ENCODE measurements at places on chromosomes 3 and 15.

DNA sequence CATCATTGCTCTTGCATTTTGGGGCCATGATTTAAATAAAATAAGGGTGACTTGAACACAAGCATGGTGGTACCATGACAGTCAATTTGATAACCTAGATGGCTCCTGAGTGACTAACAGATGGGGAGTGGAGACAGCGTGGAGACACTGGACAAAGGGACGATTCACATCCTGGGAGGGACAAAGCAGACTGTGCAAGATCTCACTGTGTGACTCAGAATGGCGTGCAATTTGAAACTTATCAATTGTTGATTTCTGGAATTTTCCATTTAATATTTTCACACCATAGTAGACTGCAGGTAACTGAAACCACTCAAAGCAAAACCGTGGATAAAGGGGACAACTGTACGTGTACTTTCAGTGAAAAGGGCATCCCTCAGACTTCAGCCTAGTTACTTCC, 25.5 kb downstream of the MCCC1 start:
- no peak for DNase-seq

- no peak for DNase-seq
Observed at GRCh38 chr3:1197051-1197450, 104.2 kb downstream of the CNTN6 start.

DNA sequence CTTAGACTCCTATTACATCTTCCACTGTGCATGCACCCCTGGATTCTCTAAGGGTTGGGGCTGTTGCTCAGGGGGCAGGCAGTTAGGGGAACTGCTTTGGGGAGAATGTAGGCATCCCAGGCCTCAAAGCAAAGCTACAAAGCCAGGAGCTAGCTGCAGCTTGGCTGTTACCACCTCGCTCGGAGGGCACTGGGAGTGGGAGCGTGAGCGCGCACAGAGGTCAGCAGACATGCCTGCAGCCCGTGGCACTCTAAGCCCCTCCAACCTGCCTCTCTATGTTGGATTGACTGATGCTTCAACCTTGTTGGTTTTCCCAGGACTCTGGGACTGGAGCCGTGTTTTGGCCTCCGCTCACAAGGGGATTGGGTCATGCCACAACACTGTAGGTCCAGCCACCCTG, 69.8 kb downstream of the CPN2 start:
- DNase-seq = no peak

- no peak for DNase-seq
Observed at GRCh38 chr3:41502023-41502422, 302.7 kb downstream of the CTNNB1 start.

DNA sequence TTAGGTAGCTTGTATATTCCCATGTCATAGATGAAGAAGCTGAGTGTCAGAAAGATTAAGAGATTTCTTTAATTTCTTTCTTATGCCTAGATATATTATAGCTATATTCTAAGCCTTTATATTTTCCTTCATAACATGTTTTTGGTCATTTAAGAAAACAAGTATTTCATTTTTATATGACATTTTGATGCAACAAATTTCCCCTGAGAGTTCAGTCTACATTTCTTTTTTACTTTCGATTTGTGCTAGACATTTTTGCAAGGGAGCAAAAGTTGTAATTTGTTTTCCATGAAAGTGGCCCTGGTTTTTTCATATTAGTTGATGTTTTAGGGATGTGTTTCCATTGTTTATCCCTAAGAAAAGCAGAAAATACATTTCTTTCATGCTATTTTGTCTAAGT, 344.9 kb downstream of the NLGN1 start:
- no peak for DNase-seq

DNA sequence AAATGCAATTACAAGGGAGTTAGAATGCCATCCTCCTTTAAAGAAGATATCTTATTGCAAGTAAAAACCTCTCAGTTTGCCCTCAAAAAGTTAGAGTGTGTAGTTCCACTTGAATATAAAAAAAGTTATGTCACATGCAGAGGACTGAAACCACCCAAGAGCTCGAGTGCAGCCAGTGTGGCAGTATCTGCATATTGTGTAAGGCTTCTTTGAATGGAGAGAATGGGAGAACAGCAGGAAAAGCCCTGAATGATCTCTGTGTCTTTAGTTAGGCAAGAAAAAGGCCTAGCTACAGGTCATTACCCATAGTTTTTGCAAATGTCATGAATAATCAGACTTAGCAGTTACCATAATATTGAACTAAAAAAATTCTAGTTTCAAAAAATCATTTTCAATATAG, 13.9 kb upstream of the TEX9 start:
- no peak for DNase-seq

DNA sequence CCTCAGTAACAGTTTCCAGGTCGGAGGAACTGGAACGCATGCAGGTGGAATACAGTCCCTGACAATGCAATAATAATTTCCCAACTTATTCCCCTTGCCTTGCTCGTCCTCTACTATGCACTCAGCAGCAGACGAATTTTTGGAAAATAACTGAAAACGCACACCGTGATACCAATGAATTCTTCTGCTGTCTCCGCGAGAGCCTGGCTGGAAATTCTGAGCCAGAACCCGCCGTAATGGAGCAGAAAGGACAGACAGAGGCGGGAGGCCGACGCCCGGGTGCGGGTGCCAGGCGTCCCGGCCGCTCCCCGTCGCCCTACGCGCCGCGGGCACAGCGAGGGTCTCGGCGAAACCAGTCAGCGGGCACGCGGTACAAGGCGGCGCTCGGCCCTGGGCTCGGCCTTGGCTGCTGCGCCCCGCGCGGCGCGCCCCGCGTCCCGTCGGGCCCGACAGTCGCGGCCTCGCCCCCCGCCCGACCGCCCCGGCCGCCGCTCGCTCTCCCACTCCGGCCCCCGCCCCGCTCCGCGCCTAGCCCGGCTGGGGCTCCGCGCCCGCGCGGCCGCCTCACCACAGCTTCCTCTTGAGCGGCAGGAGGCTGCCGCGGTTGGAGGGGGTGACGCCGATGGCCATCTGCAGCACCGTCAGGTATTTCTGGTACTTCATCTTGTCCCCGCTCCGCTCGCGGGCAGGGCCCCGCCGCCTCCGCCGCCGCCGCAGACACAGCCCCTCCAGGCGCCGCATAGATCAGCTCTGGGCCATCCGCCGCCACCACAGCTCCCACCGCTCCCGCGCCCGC, 114.5 kb upstream of the GOLGA8J start:
- DNase-seq = no peak

- DNase-seq = no peak
Observed at GRCh38 chr3:42043099-42043813, 47.9 kb upstream of the TRAK1 start.

- no peak for DNase-seq
Observed at GRCh38 chr15:23912191-23912590, 225.1 kb upstream of the NDN start.

DNA sequence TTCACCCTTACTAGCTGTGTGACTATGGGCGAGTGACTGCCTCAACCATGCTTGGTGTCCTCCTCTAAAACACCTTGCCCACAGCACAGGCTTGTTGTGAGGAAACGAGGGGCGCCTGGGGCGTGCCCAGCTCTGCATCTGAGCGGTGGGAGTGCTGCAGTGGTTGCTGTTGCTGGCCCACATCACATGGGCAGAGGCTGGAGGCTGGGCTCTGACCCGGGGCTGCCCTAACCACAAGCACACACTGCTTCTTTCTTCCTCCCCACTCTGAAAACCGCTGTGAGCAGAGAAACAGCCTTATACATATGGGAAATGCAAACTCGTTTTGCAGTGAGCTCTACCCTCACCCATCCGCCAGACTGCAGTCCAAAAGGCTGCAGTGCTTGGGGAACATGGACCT, 74.8 kb upstream of the RPL32 start:
- peak; percentile 8 for DNase-seq

- DNase-seq = no peak
Observed at GRCh38 chr3:135792858-135793475, 172.6 kb upstream of the PPP2R3A start.

GRCh38 chr3:169868369-169868768, 1.4 kb downstream of the LRRC31 start:
- no peak for DNase-seq

GRCh38 chr3:15263926-15264325, 57.9 kb downstream of the CAPN7 start:
- no peak for DNase-seq

DNA sequence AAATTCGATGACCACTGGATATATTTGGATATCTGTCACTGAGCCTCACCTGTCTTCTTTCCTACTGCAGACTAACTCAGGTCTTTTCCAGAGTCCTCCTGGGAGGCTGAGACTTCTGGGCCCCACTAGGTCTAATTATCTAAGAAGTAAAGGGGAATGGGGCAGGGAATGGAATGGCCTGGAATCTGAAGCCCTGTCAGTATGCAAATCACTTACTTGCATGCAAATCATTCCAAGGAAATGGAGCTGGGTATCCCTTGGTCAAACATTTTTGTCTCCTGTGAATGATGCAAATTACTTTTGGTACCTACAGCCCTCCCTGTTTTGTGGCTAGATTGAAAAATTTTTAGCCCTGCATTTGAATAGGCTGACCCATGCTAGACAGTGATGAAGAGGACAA, 5.3 kb upstream of the SPSB4 start:
- no peak for DNase-seq

DNA sequence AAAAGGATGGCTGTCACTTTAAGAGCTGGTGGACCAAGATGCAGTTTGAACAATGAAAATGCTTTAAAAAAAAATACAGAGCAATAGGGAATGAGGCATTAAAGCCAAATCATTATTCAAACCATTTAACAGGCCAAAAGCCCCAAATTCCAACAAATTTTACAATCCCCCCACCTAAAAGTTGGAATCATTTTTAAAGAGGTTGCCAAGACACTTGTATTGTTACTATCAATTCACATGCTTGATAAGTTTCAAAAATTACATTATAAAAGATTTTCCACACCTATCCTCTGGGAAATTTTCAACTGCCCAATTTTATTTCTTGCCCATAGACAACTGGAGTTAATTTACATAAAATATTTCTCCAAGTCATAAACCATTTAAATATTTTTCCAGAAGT, 192.3 kb upstream of the ARHGEF26 start:
- no peak for DNase-seq

- DNase-seq = no peak
Observed at GRCh38 chr15:50162969-50163718, 18.9 kb upstream of the SLC27A2 start.
